ENCODE measurements at places on chromosomes 2 and 18. TPM values are rescaled to one million over a fixed set of nuclear protein-coding genes. Genes with fewer than 3 reads are reported as not detected.

- DNase-seq = no peak
Observed at GRCh38 chr18:8933714-8934284, 168.7 kb upstream of the NDUFV2 start.

DNA sequence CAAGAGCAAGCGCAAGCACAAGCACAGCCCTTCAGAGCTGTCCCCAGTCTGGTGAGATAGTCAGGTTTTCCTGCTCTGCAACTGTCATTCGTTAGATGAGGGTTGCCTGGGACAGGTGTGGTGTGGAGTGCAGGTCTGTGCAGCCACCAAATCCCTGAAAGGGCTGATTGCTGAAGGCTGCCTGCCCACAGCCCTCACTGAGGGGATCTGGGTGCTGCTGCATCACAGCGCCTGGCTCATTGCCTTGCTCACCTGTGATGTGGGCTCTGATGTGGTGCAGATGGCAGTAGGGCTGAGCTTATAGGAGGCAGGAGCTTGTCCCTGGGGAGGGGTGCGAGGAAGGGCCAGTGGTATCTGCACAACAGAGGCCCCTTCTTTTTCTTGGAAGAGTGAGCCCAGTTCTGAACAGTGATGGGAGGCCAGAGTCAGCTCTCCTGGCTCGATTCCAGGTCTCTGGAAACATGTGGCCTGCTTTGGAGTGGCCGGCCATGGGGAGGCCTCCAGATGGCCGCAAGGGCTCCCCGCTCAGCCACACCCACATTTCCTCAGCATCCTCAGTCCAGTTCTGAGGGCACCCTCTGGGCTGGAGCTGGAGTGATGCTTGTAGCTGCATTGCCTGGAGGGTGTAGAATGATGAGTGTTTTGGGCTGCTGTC lies 11.4 kb downstream of the UBE2F start:
- DNase-seq = no peak

KCNIP3 gene
- total RNA-seq = 1.5 TPM

PID1 gene
- total RNA-seq = 1.9 TPM

DNA sequence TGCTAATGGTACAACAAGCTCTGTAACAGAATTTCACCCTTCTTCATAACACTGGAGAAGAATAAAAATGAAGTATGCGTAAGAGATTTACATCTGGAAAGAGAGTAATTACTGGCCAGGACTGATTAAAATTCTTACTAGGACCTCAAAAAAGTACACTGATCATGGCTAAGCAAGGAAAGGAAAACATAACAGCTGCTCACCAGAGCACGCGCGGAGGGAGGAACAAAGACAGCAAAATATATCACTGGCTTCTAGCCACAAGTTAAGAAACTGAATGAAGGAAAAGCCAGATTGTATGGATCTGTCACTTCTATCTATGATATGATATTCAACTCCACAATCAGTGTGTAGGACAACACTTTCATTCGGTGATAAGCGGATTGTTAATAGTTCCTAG lies 15.6 kb upstream of the CYTIP start:
- DNase-seq = no peak

GPR35 gene
- total RNA-seq = 1.4 TPM

PKDCC gene
- 134 TPM for total RNA-seq

- no peak for DNase-seq
Observed at GRCh38 chr18:38481576-38481975, 916.0 kb upstream of the CELF4 start.
